Left ventricle myocardium inferior (tissue), 1 donor: ENCODE measurements at places on chromosomes 13 and 19. TPM values are rescaled to one million over a fixed set of nuclear protein-coding genes. Genes with fewer than 3 reads are reported as not detected.
A peak's percentile ranks its signal among the peaks of the same experiment; 100 is the strongest.

DNA sequence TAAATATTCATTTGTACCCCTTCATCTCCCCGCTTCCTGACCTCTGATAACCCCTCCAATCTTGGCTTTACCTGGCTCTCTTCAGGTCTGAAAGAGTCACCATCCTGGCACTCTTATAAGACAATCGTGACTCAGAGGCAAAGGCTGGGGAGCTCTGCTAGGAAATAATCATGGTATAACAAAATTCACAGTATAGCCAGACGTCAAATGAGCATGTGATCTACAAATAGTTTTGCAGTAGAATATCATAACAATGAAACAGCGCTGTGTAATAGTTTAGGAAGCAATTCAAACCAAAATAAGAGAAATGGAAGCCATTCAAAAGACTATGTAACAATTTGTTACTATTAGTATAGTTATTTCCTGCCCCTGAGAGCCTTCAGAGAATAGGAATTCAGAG, 34.2 kb downstream of the RXFP2 start:
- peaks cover 6% of the 10 kb centered on the region for H3K4me1 ChIP-seq
- no peaks in the 10 kb centered on the region for H3K36me3 ChIP-seq
- H3K27me3 ChIP-seq, result peaks cover 12% of the 10 kb centered on the region
- H3K27ac ChIP-seq, result no peak overlapping the region
- peak overlapping the region; percentile 35 for H3K4me3 ChIP-seq

- no peak overlapping the region for H3K27ac ChIP-seq
- H3K4me1 ChIP-seq, result no peaks in the 10 kb centered on the region
- no peak overlapping the region for H3K4me3 ChIP-seq
- DNase-seq, result no peak
Measured at GRCh38 chr19:35346193-35347052, 1.3 kb upstream of the FFAR1 start.

- no peak for DNase-seq
- H3K4me1 ChIP-seq, result peaks cover 45% of the 10 kb centered on the region
- peaks cover 22% of the 10 kb centered on the region for H3K36me3 ChIP-seq
- H3K27ac ChIP-seq, result peak overlapping the region; percentile 62
- H3K4me3 ChIP-seq, result no peak overlapping the region
- H3K27me3 ChIP-seq, result no peaks in the 10 kb centered on the region
Measured at GRCh38 chr13:23673354-23673753, 103.1 kb downstream of the TNFRSF19 start.

DNA sequence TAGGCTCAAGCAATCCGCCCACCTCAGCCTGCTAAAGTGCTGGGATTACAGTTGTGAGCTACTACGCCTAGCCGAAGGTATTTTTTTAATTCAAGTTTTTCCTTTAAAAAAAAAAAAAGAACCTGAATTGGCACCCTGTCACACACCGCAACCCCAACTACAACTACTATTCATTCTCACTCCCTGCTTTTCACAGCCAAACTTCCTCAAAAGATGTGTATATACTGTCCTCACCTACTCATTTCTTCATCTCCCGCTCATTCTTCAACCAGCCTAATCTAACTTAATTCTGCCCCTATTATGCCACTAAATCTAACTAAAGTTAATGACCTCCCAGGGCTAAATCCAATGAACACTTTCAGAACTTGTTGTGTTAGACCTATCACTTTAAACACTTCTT, 12.7 kb upstream of the WBP4 start:
- H3K27me3 ChIP-seq, result no peaks in the 10 kb centered on the region
- H3K36me3 ChIP-seq, result peaks cover 5% of the 10 kb centered on the region
- no peak for DNase-seq
- no peak overlapping the region for H3K27ac ChIP-seq
- peaks cover 52% of the 10 kb centered on the region for H3K4me1 ChIP-seq
- no peak overlapping the region for H3K4me3 ChIP-seq

DNA sequence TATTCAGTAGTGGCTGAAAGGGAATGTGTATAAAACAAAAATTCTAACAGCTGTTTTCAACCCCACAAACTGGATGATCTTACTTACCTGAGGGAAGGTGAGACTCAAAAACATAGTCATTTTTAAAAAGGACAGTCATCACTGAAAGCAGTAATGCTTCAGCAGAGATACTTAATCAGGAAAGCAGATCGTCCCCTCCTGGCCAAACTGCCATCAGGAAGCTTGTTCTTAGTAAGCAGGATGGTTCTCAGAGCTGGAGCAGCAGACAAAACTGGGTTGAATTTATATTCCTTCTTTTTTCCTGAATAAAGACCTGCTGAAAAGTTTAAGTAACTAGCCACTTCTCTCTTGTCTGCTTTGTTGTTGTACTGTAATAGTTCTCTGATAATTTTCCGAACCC, 1156.5 kb downstream of the OLFM4 start:
- DNase-seq, result no peak
- no peak overlapping the region for H3K27ac ChIP-seq
- H3K36me3 ChIP-seq, result no peaks in the 10 kb centered on the region

DNA sequence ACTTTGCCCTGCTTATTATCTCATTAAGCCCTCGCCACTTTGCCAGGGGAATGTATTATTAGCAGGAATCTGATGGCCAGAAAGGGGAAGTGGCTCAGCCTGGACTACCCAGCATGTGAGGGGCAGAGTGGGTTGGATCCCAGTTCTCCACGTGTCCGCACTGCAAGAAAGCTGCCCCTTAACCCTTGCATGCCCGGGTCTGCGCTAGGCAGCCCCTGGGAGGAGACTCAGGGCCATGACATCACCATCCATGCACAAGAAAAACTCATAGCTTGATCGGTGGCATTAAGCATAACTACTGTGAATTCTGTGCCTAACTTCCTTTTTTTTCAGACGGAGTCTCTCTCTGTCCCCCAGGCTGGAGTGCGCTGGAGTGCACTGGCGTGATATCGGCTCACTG, 8.9 kb downstream of the CACNG8 start:
- H3K27ac ChIP-seq, result no peak overlapping the region
- no peak overlapping the region for H3K4me3 ChIP-seq

- no peak overlapping the region for H3K4me3 ChIP-seq
- H3K27me3 ChIP-seq, result peaks cover 19% of the 10 kb centered on the region
- DNase-seq, result no peak
- peak overlapping the region; percentile 66 for H3K27ac ChIP-seq
- peaks cover 53% of the 10 kb centered on the region for H3K4me1 ChIP-seq
Measured at GRCh38 chr19:46629546-46630025, 4.7 kb upstream of the PTGIR start.

DNA sequence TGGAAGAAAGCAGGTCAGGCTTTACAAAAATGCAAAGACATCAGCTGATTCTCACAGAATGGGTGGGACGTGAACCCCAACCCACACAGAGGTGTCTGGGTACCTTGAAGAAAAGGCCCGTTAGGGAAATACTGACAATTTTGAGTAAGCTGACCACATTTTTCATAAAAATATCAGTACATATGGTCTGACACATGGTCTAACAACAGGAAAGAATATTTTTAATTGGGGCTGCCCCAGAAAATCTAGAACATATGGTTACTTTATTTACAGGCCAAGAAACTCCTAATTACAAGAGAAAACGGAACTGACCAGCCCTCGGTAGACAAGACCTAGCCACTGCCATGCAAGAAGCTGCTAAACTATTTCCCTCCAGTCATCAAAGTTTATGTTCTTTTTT, 48.7 kb upstream of the ITM2B start:
- H3K27ac ChIP-seq, result no peak overlapping the region
- H3K4me3 ChIP-seq, result no peak overlapping the region
- H3K27me3 ChIP-seq, result no peaks in the 10 kb centered on the region
- H3K4me1 ChIP-seq, result no peaks in the 10 kb centered on the region
- H3K36me3 ChIP-seq, result no peaks in the 10 kb centered on the region
- no peak for DNase-seq

DNA sequence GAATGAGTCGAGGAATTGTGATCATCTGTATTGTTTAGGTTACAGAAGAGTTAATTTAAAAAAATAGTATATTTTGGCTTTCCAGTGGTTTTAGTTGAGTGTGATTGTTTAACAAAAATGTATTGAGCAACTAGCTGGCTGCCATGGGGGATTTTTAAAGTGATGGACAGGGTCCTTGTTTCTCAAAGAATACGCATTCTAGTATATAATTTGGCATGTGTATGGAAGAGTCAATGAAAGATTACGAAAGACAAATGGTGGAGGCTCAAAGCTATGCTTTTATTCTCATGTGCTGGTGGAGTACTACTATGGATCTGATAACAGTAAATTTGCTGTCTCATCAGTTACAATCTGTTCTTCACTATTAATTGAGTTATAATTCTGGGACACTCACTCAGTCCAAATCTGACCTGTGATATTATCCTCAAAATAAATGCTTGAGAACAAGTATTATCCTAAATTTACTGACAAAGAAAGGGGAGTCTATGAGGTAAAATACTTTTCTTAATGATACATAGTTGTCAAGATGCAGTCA, 240.0 kb downstream of the GPC6 start:
- H3K4me3 ChIP-seq, result no peak overlapping the region
- no peaks in the 10 kb centered on the region for H3K4me1 ChIP-seq
- no peaks in the 10 kb centered on the region for H3K36me3 ChIP-seq
- H3K27ac ChIP-seq, result no peak overlapping the region
- no peaks in the 10 kb centered on the region for H3K27me3 ChIP-seq

GRCh38 chr13:43924549-43925245, 45.0 kb downstream of the LACC1 start:
- H3K4me3 ChIP-seq, result no peak overlapping the region
- DNase-seq, result no peak
- no peaks in the 10 kb centered on the region for H3K36me3 ChIP-seq
- no peaks in the 10 kb centered on the region for H3K27me3 ChIP-seq
- H3K4me1 ChIP-seq, result no peaks in the 10 kb centered on the region

DNA sequence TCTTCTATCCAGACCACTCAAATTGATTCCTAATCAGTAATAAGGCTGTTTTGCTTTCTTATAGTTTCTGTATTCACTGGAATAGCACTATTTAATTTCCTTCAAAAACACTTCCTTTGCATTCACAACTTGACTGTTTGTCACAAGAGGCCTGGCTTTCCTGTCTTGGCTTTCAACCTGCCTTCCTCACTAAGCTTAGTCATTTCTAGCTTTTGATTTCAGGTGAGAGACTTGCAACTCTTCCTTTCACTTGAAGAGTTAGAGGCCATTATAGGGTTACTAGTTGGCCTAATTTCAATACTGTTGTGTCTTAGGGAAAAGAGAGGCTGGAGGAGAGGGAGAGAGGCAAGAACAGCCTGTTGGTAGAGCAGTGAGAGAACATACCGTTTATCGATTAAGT, 47.0 kb downstream of the SACS start:
- H3K4me3 ChIP-seq, result no peak overlapping the region
- DNase-seq, result no peak
- H3K4me1 ChIP-seq, result peaks cover 20% of the 10 kb centered on the region
- H3K27me3 ChIP-seq, result no peaks in the 10 kb centered on the region
- no peaks in the 10 kb centered on the region for H3K36me3 ChIP-seq

DNA sequence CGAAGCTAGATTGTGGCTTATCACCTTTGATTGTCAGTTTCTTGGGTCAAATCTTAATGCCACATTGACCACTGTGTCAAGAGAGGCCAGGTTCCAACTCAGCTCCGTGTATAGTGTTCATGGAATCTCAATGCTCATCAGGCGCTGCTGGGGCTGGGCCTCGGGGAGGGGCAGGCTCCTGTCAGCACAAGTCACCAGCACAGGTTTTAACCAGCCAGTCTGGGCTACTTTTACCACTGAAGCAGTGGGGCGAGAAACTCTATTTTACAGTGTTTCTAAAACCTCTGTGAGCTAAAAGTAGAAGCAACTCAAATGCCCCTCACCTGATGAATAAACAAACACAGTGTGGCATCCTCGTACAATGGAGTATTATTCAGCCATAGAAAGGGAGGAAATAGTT, 118.7 kb upstream of the GJB6 start:
- no peak for DNase-seq
- H3K27ac ChIP-seq, result no peak overlapping the region
- H3K27me3 ChIP-seq, result peaks cover 3% of the 10 kb centered on the region

- no peaks in the 10 kb centered on the region for H3K27me3 ChIP-seq
- peaks cover 25% of the 10 kb centered on the region for H3K4me1 ChIP-seq
- no peaks in the 10 kb centered on the region for H3K36me3 ChIP-seq
- no peak overlapping the region for H3K4me3 ChIP-seq
- no peak overlapping the region for H3K27ac ChIP-seq
Measured at GRCh38 chr13:23992781-23993679, 95.7 kb upstream of the C1QTNF9B start.

- no peaks in the 10 kb centered on the region for H3K27me3 ChIP-seq
- H3K27ac ChIP-seq, result peak overlapping the region; percentile 99
- peak overlapping the region; percentile 97 for H3K4me3 ChIP-seq
- H3K36me3 ChIP-seq, result peaks cover 13% of the 10 kb centered on the region
- H3K4me1 ChIP-seq, result peaks cover 64% of the 10 kb centered on the region
Measured at GRCh38 chr19:40424637-40425449, 949 bp downstream of the SERTAD1 start.

- DNase-seq, result no peak
- no peak overlapping the region for H3K27ac ChIP-seq
- H3K27me3 ChIP-seq, result no peaks in the 10 kb centered on the region
- H3K4me1 ChIP-seq, result peaks cover 23% of the 10 kb centered on the region
Measured at GRCh38 chr13:48741377-48741776, 87.6 kb downstream of the CYSLTR2 start.

DNA sequence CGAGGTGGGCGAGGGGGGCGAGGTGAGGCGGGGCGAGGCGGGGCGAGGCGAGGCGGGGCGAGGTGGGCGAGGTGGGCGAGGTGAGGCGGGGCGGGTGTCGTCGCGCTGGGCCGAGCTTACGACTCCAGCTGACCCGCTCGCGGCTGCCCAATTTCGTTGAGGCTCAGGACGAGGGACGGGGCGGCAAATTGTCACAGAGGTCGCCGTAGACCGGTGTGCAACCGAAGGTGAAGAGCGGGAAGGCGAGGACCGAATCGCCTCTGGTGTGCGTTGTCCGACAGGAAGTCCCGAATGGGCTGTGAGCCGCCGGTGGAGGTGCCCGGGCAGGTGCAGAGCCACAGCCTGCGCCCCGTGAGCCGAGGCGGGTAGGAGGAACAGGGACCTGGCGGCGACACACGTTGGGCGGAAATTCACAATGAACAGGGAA, at the start of gene LACC1:
Gene LACC1, plus strand, starts transcription at position 150 of the 427 bp plus-strand sequence. CDS start 1,082 bp downstream, outside the sequence.
- peaks cover 24% of the 10 kb centered on the region for H3K4me1 ChIP-seq
- peak within 1 kb of the TSS; percentile 89 for H3K27ac ChIP-seq
- peak; percentile 31 for DNase-seq
- no peaks in the 10 kb centered on the region for H3K36me3 ChIP-seq

GRCh38 chr19:4768934-4769777, 22.4 kb upstream of the FEM1A start:
- no peak overlapping the region for H3K27ac ChIP-seq
- DNase-seq, result peak; percentile 75
- no peaks in the 10 kb centered on the region for H3K36me3 ChIP-seq
- peaks cover 4% of the 10 kb centered on the region for H3K27me3 ChIP-seq
- H3K4me1 ChIP-seq, result no peaks in the 10 kb centered on the region

DNA sequence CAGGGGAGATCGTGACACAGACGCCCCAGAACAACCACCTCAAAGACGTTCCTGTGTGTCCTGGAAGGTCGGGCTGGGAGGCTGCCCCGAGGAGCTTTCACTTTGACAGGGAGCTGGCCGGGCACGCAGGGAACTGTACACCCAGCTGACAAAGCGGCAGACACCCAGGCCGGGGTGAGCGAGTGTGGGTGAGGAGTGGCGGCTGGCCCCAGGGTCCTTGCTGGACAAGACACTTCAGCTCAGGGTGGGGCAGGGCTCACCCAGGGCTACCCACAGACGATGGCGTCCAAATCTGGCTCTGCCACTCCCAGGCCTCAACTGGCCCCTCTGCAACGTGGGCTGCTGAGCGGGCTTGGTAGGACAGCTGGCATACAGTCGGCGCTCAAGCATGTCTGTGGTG, 2.0 kb downstream of the FGF22 start:
- no peak overlapping the region for H3K4me3 ChIP-seq
- peaks cover 12% of the 10 kb centered on the region for H3K36me3 ChIP-seq
- no peak for DNase-seq
- no peaks in the 10 kb centered on the region for H3K27me3 ChIP-seq

GRCh38 chr13:70237131-70237530, 128.9 kb upstream of the KLHL1 start:
- DNase-seq, result no peak
- H3K4me1 ChIP-seq, result no peaks in the 10 kb centered on the region
- no peaks in the 10 kb centered on the region for H3K27me3 ChIP-seq
- no peaks in the 10 kb centered on the region for H3K36me3 ChIP-seq

ZNF865 gene
- 17.0 TPM for total RNA-seq

ZNF490 gene
- 4.1 TPM for total RNA-seq

NUMBL gene
- 14.7 TPM for total RNA-seq
